Foreskin fibroblast (primary cell): ENCODE measurements at places on chromosomes 7 and 10.

DNA sequence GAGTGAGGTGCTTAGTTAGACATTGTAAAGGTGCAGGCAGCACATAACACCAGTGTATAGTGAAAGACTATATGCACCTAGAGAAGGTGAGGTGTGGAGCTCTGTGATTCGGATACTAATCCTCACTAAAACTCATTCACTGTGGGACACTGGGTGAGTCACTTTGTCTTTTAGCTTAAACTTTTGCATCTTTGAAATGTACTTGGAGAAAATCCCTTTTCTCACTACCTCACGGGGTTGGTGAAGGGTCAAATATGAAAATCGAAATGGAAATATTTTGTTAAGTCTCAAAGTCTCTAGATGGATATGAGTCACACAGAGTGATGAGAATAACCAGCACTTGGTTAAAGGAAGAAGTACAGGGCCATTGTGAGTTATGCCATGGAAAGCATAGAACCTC is 38.0 kb downstream of the MDFIC start:
- no peak for DNase-seq

DNA sequence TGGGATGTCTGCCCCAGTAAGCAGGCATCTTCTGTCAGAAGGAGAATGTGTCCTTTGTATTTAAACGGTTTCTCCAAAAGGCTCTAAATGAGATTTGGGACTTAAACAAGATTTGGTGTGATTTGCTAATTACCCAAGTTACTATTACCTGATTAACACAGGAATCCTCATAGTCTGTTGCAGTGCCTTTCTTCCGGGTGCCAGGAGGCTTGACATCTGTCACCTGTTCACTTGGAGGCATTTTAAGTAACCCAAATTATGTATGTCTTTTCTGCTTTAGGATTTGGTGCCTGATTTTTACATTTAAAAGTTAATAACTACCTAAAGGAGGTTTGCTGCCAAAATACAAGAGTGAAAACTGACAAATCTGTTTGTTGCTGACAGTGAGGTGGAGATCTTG is 587.9 kb upstream of the GALNT17 start:
- DNase-seq = no peak

GRCh38 chr10:58593008-58593407 is 80.3 kb downstream of the BICC1 start:
- no peak for DNase-seq

DNA sequence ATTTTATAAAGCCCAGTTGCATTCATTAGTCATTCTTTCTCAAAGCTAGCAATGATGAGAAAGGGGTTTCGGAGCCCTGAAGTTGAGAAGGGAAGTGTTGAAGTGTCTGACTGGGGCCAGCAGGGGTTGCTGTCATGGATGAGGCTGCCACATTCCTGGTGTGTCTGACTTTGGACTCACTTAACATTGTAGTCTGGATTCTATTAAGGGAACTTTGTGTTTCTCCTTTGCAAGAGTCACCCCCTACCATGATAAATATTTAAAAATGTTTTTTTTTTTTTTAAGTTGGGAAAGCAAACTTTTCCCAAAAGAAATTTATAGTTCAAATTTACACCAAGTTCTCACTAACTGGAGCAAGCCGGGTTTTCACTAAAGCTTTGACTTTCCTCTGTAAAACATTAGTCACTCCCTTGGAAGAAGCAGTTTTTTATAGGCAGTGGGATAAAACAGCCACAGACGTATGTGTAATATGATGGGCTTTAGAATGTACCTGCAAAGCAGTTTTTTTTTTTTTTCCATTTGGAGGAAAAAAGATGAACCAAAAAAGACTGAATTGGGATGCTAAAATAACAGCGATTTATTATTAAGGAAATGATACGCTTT is 243.6 kb downstream of the TWIST1 start:
- DNase-seq = peak; percentile 44

GRCh38 chr7:12728192-12728538 is 40.7 kb downstream of the ARL4A start:
- no peak for DNase-seq

- DNase-seq = no peak
Observed at GRCh38 chr7:111012799-111013675, 77.9 kb upstream of the LRRN3 start.

DNA sequence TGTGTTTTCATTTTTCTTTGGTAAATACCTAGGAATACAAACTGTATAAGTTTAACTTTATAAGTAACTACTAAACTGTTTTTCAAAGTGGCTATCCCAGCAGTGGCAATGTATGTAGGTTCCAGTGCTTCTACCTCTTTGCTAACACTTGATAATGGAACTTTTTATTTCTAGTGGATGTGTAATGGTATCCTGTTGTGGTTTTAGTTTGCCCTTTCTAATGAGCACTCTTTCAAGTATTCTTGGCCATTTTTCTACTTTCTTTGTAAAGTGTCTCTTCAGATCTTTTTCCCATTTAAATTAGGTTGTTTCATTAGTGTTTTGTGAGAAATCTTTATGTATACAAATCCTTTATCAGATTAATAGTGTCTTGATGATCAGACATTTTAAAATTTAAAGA is 4.6 kb downstream of the KIF20B start:
- DNase-seq = no peak

DNA sequence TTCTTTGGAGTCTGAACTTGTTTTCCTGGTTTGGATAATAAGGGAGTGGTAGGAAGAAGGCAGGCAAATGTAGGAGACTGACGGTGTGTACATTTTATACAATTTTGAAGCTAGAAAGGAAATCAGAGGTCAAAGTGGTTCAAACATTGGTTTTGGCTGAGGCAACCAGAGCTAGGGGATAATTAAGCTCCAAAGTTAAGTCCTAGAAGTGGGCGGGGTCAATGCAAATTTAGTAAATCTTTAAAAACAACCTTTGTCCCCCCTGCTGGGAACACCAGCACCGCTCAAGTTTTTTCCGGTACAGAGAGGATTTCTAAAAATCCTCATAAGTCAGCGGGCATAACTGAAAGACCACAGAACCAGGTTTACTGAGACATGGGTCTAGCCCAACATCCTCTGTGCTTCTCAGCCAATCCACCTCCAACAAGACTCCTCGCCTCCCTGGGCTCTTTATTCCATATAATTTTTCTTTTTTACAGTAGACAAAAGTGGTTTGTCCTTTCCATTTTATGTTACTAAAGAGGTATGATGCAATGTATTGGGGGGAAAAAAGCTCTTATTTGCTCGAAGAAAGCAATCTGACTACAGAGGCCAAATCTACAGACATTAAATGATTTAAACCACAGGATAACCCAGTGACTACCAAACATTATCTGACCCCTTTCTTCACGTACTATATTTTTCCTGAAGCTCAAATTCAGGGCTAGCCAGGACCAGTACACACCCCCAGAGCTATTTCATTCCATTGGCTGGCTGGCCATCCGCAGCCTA is 1.6 kb downstream of the GLUD1 start:
- DNase-seq = peak; percentile 74

DNA sequence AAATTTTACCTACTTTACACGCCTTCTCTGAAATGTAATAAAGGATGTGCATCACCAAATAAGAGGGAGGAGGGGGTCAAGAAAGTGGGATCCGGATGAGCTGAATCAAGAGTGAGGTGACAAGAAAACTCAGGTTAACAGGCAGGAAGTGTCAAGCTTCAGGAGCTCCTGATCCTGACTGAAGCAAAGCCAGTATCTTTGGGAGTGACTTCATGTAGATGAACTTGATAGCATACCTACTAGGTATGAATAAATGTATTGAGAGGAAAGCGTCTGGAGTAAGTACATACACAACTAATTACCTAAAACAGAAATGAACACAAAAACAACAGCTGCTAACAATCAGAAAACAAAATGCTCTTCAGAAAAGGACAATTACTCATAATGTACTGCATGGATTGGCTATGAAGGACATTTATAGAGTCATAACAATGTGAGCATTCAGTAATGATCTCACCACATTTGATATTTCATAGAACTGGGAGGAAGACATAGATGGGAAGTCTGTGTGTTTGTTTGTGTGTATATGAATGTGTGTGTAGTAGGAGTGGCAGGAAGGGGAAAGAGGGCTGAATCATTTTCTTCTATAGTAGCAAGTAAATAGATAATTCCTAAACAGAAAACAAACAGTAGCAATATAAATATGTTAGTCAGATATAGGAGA is 29.4 kb downstream of the PRKG1 start:
- peak; percentile 61 for DNase-seq

- DNase-seq = no peak
Observed at GRCh38 chr7:44201813-44202212, 1.0 kb downstream of the YKT6 start.

- no peak for DNase-seq
Observed at GRCh38 chr10:46248651-46249146, 38.1 kb upstream of the ANTXRL start.

DNA sequence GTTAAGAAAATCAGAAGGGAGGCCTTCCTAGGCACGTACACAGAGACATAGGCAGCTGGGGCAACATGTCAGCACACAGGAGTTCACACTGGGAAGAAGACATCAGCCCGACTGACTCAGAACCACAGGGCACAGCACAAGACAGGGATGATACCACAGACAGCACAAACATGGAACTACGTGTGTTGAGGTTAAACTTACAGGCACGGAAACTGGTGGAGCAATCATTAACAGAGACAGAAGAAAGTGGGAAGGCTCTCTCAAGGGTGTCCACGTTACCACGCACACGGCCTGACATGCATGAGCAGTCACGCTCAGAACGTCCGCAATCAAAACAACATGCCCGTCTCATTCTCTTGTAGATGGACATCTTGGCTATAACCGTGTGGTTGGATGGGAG is 636.4 kb downstream of the KCNMA1 start:
- no peak for DNase-seq

DNA sequence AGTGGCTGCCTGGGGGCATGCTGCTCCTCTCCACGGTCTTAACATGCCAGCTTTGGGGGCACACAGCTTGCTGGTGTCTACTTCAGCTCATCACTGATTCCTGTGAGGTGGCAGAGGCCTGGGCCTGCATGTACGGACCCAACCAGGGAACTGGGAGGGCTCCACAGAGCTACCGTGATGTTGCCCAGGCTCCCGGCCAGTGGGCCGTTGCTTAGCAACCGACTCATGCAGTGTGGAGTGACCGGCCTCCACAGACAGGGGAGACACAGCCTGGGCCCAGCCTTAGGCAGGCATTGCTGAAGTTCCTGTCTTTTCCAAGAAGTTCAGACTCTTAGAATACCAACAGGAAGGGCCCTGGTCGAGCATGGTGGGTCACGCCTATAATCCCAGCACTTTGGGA is 25.8 kb upstream of the SH2B2 start:
- DNase-seq = peak; percentile 59

DNA sequence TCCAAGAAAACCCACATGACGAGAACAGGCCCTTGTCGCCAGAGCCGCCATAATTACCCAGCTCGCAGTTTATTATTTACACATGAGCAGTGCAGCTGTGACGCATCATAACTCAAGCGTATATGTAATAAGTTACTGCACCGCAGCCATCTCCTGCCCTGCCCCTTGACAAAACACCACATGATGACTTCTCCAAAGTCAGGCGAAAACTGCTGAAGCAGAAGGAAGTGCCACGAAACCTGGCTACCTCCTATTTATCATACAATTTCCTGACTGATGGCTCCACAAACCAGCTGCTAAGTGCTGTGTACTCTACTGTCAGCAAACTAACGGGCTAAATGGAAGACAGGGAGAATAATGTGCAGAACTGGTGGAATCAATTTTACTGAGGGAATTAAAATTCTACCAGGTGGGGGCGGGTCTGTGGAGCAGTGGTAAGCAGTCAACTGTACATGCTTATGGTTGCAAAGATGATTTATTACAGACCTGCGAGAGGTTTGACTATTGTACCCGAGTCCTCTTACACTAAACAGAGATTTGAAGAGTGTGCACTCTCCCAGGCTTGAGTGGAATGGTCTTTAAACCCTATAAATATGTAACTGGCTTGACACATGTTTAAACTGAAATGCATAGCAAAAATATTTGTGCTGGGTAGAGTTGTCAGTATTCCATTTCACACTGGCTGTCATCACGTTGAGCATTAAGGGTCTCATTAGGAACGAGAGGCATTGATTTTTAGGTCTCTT is 156.0 kb downstream of the GLI3 start:
- peak; percentile 72 for DNase-seq

DNA sequence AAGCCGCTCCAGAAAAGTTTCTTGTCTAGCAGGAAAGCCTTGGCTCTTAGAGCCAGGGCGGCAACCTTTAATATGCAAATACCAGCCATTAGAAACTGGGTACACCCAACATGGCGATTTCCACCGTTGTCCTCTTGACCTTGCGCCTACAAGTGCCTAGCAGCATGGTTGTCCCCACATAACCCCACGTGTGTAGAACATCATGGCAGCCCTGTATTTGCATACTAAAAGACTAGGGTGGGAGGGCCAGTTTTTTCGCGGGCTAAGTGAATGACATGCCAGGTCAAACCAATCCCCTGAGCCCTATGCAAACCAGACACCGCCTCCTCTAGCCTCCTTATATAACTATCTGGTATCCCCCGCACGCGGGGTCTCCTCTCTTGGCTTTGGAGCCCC is 58.4 kb upstream of the FZD8 start:
- no peak for DNase-seq

DNA sequence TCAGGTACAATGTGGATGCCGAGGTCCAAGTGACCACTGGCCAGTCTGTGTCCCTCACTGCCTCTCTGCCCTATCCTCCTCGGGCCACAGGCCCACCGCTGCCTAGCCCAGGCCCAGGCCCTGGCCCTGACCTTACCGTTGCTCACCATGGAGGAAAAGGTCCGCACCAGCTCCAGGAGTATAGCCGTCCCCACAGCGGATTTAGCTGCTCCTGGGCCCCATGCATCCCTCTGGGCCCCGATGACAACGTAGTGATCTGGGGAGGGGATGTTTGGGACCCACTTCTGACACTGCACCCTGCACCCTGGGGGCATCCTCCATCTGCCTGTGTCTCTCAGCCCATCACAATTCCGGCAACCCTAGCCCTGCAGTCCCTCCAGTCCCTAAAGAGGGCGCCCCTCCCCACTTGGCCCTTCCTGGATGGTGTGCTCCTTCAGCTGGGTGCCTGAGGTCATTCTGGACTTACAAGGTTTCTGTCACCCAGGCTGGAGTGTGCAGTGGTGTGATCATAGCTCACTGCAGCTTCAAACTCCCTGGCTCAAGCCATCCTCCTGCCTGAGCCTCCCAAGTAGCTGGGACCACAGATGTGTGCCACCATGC is 12.1 kb downstream of the TFR2 start:
- peak; percentile 37 for DNase-seq

DNA sequence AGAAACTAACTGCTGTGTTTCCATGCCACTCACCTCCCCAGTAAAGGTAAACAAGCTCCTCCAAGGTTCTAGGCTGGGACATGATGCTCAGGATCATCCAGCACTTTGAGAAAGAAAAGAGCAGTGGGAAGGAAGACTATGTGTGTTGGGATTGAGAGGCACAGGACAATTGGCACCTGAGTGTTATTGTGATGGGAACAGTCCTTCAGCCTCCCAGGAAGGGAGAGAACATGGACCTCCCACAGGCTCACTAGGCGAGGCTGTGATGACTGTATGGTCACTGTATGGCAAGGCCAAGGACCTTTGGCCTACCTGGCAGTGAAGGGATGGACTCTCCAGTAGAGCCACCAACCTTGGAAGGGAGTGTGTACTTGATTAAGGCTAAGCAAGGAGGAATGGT is 123.2 kb upstream of the UNC5B start:
- DNase-seq = no peak

DNA sequence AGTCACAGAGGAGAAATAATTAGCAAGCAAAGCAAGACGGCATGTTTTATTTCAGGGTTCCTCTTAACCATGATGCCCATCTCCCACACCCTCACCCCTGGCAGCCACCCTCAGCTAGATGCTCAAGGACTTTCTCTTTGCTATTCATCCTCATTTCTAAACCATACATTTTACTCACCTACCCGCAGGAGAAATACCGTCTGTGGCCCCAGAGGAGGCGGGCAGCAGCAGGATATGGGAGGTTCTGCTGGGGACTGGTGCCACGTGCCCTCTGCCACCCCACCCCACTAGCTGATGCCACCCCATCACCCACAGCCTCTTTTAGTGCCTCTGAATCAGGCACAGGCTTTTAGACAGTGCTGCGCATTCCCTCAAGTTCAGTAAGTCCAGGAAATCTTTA is 168.7 kb upstream of the ITGB1 start:
- DNase-seq = no peak
